Fibroblast of skin of left quadriceps (primary cell): ENCODE measurements at places on chromosomes 6 and 20.

- peak; percentile 30 for DNase-seq
Measured at GRCh38 chr6:27096834-27097511, 150.5 kb upstream of the PRSS16 start.

- no peak for DNase-seq
Measured at GRCh38 chr20:10629946-10630650, 43.7 kb downstream of the JAG1 start.

GRCh38 chr20:17681726-17682102 lies 328 bp downstream of the RRBP1 start:
- no peak for DNase-seq

- DNase-seq, result no peak
Measured at GRCh38 chr6:9334979-9335378, 899.6 kb upstream of the SLC35B3 start.

GRCh38 chr6:137162692-137163306 lies 10.6 kb downstream of the IL22RA2 start:
- no peak for DNase-seq

DNA sequence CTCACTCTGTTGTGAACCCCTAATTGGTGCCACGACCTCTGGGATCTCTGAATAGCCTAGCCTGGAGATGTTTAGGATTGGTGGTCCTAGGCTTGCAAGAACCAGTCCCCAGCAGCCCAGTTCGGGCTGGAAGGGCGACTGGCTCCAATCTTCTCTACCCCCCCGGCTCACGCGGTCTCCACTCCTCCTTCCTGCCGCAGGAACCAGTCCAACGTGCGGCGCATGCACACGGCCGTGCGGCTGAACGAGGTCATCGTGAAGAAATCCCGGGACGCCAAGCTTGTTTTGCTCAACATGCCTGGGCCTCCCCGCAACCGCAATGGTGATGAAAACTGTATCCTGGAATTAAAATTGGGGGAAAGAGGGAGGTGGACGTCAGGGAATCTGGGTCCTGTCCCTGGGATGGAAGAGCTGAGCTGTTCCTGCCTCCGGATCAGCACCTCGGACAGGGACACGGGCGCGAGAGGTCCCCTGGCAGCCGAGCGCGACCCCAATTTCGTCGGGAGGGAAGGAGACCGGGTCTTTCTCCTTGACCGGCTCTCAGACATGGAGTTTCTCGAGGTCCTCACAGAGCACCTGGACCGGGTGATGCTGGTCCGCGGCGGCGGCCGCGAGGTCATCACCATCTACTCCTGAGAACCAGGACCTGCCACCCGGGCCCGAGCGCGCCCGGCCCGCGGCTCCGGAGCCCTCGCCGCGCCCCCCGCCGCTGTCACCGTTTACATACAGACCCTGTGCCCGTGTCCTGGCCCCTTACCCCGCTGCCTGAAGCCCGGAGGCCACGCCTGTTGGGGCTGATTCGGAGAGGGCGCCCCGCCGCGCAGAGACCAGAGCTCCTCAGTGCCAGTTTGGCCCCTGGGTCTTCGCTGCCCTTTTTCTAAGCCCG lies 28.2 kb downstream of the SLC12A5 start:
- peak; percentile 16 for DNase-seq

- no peak for DNase-seq
Measured at GRCh38 chr6:101762851-101763250, 369.3 kb downstream of the GRIK2 start.

DNA sequence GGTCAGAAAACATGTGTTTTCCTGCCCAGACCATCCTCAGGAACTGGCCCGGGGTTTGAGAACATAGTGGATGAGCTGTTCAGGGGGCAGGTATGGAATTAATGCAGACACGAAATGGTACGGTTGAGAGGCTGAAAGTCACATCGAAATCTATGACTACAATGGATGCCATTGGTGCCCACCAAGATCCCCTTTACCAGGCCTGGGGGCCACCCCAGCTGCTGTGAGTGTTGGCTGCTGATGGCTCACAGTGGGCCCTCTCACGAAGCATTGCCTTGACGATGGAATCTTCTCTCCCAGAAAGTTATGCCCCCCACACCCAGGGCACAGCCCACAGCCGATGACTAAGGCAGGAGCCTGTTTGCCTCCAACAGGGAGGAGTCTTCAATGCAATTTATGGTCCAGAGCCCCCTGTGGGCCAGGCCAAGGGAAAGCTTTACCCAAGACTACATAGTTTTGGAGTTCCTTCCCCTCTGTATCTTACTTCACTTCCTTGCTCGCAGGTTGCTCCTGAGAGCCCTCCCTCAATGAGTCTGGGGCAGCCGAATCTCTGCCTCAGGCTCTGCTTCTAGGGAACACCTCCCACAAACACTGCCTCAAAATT lies 92.6 kb downstream of the BFSP1 start:
- DNase-seq, result no peak

DNA sequence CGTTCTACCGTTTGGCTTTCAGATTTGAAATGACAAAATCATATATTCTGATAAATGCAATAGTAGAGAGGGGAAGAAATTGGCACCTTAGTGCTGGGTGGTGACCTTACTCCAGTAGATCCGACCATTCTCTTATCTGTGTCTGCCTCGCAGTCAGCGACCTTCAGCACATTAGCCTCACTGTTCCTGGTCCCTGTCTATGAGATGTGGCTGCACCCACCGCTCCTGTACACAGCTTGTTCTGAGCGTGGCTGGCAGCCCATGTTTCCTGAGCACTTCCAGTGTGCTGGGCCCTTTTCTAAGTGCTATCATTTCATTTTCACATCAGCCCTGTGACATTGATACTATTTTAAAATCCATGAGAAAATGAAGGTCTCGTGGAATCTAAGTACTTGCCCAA lies 138.1 kb downstream of the TMEM242 start:
- DNase-seq, result no peak

DNA sequence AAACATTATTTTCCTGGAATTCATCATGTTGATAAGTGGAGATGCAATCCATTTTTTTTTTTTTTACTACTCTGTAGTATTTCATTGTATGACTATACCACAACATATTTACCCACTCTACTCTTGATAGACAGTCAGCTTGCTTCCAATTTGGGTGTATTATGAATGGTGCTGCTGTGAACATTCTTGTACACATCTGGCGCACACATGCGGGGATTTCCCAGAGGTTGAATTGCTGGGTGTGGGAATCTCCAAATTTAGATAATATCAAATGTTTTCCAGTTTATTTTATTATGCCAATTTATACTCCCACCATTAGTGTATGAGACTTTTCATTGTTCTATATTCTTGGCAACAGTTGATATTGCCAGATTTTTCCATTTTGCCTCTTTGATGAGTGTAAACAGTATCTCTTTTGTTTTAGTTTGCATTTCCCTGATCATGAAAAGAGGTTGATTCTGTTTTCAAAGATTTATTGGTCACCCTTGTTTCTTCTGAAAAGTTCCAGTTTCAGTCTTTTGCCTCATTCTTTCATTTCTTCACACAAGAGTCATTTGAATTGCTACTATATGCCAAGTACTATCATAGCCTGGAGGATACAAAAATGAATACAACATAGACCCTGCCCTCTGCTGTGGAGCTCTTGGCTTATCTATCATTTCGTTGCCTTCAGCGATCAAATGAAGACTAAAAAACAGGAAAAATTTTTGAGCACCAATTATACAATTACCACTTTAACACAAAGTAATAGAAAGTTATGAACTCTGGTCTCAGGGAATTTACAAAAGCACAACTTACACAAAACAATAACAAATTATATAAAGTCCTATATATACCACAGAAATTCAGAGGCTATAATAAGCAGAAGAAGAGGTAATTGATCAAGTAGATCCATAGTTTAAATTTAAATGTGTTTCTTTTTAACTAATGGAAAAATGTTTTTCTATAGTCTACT lies 17.1 kb upstream of the NCOA7 start:
- no peak for DNase-seq

- no peak for DNase-seq
Measured at GRCh38 chr6:68296126-68296525, 339.0 kb upstream of the ADGRB3 start.

- no peak for DNase-seq
Measured at GRCh38 chr6:27617046-27617687, 144.3 kb upstream of the ZNF184 start.

DNA sequence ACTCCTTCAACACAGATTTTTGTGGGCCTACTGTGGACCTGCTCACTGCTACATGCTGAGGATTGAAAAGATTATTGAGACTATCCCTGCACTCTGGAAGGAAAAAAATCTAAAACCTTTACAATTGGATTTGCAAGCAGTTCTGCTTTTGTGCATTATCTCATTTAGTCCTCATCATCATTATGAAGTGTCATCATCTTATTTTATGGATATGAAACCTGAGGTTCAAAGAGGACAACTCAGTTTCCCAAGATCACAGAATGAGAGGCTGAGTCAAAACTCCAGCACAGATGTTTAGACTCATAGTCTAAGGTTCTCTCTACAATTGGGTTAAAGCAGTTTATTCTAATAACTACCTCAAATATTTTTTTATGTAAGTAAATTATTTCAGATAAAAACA lies 160.2 kb upstream of the MARCKS start:
- no peak for DNase-seq

DNA sequence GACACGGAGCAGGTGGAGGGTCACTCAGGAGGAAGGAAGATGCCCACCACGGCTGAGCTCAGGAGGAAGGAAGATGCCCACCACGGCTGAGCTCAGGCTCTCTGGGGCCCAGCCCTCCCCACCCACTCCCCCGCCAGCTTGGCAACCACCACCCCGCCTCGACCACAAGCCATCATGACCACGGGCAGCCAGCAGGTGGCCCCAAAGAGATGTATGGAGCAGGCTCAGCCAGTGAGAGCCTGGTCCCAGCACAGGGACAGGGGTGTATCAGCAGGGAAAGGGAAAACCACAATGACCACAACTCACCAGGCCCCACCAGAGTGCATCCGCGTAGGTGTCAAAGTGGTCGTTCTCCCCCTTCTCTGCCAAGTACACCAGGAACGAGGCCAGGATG lies 30.4 kb downstream of the KCNQ2 start:
- DNase-seq, result no peak

GRCh38 chr6:41429506-41430504 lies 94.4 kb downstream of the NCR2 start:
- DNase-seq, result no peak

GRCh38 chr6:6610031-6610591 lies 21.6 kb downstream of the LY86 start:
- no peak for DNase-seq

- no peak for DNase-seq
Measured at GRCh38 chr6:13360671-13361540, 32.6 kb upstream of the TBC1D7 start.

DNA sequence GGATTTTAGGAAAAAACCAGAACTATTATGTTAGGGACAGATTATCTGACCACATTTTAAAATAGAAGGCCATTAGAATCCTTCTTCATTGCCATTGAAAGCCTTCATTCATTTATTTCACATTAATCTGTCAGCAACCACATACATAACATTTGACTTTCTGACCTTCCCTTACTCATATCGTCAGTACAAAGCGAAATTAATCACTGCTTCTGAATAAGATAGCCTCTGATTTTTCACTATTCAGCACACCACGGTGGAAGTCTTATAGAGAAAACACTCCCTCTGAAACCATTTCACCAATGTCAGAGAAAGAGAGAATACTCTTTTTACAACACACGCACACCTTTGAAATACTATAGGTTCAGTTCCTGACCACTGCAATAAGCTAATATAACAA lies 442.5 kb upstream of the ID4 start:
- DNase-seq, result no peak

GRCh38 chr20:53149890-53150205 lies 177.7 kb downstream of the TSHZ2 start:
- no peak for DNase-seq

DNA sequence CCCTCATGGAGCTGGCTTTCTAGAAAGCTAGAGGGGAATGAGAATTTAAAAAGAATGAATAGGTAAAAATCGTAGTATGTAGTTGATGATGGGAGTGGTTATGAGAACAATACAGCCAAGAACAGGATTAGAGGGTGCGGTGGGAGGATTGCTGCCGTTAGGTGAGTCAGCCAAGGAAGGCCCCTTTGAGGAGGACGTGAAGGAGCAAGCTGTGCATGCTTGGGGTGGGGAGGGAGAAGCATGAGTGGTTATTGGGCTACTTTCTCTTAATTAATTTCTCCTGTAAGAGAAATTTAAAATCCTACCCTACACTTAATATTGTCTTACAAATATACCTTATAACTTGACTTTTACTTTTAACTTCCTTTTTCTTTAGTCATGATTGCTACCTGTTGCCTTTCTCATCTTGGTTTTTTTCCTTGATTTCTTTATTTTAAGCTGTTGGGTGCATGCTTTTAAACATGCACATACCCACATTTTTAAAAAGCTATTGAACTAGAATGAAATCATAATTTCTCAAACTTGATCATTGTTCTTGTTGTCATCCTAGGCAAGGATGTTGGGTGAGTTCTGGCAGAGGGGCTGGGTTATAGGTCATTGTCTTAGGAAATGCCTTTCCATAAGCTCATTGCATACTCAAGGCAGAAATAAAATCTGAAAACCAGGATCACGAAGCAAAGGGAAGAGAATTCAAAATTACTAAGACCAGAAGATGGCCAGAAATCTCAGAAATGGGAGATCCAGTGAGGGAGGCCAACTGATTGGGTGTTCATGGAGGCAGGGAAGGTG lies 114.5 kb downstream of the TCP11 start:
- no peak for DNase-seq

- DNase-seq, result peak; percentile 97
Measured at GRCh38 chr20:59748619-59749191, 144.4 kb downstream of the PHACTR3 start.

DNA sequence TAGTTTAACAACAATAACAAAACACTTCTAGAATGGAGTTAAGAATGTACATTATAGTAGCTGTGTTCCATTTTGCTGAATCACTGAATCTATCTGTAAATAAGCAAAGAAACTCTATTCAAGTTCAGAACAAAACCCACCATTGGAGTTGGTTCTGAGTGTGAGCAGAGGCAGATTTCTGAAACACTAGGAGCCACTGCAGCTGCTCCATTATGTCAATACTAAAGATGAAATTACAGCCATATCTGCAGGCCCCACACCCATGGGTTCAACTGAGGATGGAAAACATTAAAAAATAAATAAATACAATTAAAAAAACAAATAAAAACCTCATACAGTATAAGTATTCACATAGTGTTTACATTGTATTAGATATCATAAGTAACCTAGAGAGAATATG lies 91.0 kb downstream of the REPS1 start:
- DNase-seq, result no peak

DNA sequence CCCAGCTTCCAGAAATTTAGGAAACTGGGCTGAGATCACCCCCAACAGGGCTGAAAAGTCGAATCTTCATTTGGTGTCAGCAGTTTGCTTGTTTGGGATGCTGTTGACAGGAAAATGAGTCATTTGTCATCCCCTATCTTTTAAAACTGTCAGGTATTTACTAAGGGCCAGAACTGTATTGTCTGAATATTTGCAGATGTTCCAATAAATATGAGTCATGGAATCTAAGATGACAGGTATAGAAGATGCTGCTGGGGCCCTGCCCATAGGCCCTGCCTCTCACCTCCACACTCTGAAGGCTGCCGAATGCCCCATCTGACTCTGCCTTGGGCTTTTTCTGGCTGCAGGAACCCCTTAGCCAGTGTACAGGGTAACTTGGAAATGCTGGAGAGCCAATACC lies 3.9 kb downstream of the ETV7 start:
- no peak for DNase-seq
